ENCODE measurements at places on chromosomes 4 and X.

- no peaks in the 10 kb centered on the region for H3K27me3 ChIP-seq
- H3K36me3 ChIP-seq: no peaks in the 10 kb centered on the region
- H3K4me3 ChIP-seq: no peak overlapping the region
- no peaks in the 10 kb centered on the region for H3K4me1 ChIP-seq
- no peak for DNase-seq
These were observed 11.0 kb upstream of the EIF4E start for GRCh38 chr4:98939892-98940298.

- no peak overlapping the region for H3K4me3 ChIP-seq
- H3K27me3 ChIP-seq: peaks cover 4% of the 10 kb centered on the region
- H3K36me3 ChIP-seq: no peaks in the 10 kb centered on the region
- H3K27ac ChIP-seq: no peak overlapping the region
These were observed 189.1 kb upstream of the C1QTNF7 start for GRCh38 chr4:15238720-15239119.

DNA sequence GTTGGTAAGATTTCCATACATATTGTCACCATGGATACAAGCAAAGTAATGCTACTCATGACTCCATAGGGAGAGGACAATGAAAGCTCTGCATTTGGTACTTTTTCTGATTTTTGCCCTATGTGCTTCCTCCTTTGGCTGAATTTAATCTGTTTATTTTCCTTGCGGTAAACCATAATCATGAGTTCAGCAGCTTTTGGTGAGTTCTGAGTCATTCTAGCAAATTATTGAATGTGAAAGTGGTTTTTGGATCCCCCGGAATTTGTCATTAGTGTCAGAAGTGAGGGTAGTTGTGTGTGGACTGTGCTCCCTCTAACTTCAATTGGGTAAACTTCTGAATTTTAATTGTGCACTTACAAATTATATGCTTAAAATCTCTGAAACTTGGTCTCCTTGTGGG is 170.3 kb downstream of the MOSPD2 start:
- no peaks in the 10 kb centered on the region for H3K27me3 ChIP-seq
- H3K27ac ChIP-seq: no peak overlapping the region
- H3K4me3 ChIP-seq: no peak overlapping the region
- no peaks in the 10 kb centered on the region for H3K4me1 ChIP-seq

DNA sequence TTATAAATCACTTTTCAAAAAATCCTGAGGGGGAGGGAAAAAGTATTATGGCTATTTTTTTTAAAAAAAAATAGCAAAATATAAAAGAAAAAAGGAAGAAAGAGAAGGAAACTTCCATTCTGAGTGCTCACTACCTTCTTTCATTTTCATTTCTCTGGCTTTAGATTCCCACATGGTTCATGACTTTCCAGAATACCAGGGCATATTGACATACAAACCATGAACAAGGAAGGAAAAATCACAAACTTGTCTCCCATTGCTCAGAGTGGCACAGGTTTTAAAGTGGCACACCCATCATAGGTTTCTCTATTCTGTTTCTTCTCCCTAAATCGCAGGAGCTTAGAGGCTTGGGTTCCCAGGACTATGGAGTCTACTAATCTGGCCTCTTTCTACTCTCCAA is 136.3 kb upstream of the CXXC4 start:
- no peak for DNase-seq
- H3K36me3 ChIP-seq: no peaks in the 10 kb centered on the region
- H3K4me1 ChIP-seq: no peaks in the 10 kb centered on the region
- no peaks in the 10 kb centered on the region for H3K27me3 ChIP-seq

GRCh38 chr4:57158762-57159161 is 48.6 kb upstream of the IGFBP7 start:
- no peaks in the 10 kb centered on the region for H3K27me3 ChIP-seq
- H3K4me1 ChIP-seq: peaks cover 42% of the 10 kb centered on the region
- DNase-seq: no peak
- H3K27ac ChIP-seq: no peak overlapping the region
- H3K4me3 ChIP-seq: no peak overlapping the region

- no peak for DNase-seq
- no peaks in the 10 kb centered on the region for H3K36me3 ChIP-seq
- no peak overlapping the region for H3K27ac ChIP-seq
- H3K27me3 ChIP-seq: peaks cover 7% of the 10 kb centered on the region
- H3K4me3 ChIP-seq: no peak overlapping the region
- H3K4me1 ChIP-seq: peaks cover 5% of the 10 kb centered on the region
These were observed 63.8 kb upstream of the RPS6KA3 start for GRCh38 chrX:20330545-20330944.
